Esophagus mucosa (tissue), 1 donor: ENCODE measurements at places on chromosomes 7 and 10.

DNA sequence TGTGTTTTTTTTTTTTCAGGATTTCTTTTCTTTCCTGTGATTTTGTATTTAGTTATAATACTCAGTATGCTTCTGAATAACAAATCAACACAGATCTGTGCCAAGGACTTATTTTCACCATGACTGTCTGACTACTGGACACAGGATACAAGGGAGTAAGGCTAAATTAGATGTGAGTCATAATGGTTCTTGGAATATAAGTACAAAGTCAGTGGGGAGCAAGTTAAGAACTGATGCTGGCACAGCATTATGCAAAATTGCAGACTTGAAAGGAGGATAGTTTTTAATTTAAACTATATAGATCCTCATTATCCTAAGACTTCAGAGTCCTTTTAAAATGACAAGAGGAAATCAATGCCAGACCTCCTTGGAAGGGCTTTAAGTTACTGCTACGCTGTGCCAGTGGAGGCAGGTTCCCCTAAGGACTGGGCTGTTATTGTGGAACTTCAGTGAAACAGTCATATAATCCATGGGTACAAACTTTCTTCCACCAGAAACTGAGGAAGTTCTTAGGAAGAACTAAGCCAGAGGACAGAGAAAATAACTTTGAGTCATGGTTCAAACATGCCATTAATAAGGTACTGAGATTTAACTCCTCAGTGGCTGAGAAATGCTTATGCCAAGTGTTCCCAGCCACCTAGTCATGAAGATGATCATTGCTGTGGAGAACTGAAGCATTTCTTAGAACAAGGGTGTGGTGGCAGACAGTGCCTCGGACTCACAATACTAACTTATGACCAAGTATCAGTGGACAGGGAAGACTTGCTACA lies 531.2 kb downstream of the HTR7 start:
- peak; percentile 55 for ATAC-seq

- peak; percentile 78 for ATAC-seq
These were observed 139.0 kb downstream of the NRF1 start for GRCh38 chr7:129750501-129750900.

GRCh38 chr7:42690794-42691639 lies 220.9 kb downstream of the C7orf25 start:
- ATAC-seq: peak; percentile 80

- ATAC-seq: no peak
These were observed 43.0 kb downstream of the GNA12 start for GRCh38 chr7:2800931-2801688.

DNA sequence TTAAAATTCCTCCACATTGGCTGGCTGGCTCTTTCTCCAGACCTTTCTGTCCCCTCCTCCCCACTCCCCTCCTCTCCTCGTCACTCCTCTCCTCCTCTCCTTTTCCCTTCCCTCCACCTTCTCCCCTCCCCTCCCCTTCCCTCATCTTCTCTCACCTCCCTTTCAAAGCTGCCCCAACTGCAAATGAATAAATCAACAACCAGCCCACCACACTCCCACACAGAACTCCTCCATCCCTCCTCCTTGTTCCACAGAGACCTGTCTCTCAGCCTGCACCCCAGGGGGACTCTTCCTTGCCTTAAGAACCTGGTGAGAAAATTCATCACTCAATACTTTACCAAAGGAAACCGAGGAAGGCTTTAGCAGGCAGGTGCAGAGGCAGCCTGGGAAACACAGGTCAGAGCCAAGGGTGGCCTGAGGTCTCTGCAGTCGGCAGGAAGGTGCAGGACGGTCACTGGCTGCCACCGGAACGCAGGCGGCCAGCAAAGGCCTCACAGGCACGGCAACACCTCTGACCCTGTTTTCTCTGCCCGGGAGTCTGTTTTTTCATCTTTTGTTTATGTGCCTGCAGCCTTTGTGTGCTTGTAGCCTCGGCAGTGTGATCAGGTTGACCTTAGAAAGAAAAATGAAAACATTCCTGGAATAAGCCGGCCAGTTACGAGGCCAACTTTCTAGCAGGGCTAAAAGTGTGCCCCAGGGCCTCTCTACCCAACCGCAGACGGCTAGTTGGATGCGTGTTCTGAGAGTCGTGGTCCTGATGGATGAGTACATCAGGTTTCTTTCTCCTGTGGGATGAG lies 207.6 kb upstream of the KLF6 start:
- ATAC-seq: no peak
